Activated CD8-positive, alpha-beta memory T cell treated with anti-CD3 and anti-CD28 coated beads for 48 hours (primary cell): ENCODE measurements at places on chromosomes 13 and 19.

GRCh38 chr13:27310946-27311345, 40.3 kb downstream of the RASL11A start:
- DNase-seq: no peak

- DNase-seq: no peak
Observed at GRCh38 chr13:95243207-95243606, 58.0 kb downstream of the ABCC4 start.

GRCh38 chr13:100546713-100547405, 41.7 kb downstream of the GGACT start:
- DNase-seq: no peak

DNA sequence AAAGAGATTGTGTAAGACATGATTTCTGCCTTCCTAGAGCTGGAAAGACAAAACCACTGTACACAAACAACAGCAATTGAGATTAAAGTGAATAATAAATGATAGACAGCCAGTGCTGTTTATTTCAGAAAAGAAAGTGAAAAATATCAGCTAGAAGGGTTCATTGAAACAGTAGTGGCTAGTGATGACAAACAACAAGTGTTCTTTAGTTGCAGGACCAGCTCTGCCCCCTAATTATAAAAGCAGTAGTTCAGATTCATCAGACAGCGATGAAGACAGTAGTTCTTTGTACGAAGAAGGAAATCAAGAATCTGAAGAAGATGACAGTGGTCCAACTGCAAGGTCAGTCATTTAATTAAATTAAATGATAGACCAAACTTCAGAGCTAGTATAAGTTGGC, 14.8 kb downstream of the GPALPP1 start:
- no peak for DNase-seq

- no peak for DNase-seq
Observed at GRCh38 chr13:111232191-111232590, 88.3 kb upstream of the TEX29 start.

DNA sequence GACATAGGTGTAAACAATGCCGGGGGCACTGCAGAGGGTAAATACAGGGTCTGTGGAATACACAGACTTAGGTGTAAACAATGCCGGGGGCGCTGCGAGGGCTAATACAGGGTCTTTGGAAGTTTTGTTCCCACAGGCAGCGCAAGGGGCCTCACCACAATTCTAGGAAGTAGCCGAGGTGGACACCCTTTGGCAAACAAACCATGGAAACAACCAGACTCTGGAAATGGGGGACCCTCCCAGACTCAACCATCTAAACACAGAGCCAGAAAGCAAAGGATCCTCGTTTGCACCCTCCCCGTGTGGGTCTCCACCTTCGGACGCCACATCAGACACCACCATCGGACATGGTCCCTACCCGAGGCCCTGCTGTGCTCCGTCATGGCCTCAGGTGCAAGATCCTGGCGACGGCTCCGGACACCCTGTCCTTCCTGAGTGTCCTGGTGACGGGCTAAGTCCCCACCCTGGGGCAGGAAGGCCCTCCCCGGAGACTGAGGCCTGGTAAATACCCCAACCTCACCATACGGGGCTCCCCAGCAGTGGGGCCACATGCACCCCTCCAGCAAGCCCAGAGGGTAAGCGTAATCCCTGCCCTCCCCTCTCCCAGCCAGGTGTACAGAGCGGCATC, 16.7 kb upstream of the PLPP2 start:
- no peak for DNase-seq

DNA sequence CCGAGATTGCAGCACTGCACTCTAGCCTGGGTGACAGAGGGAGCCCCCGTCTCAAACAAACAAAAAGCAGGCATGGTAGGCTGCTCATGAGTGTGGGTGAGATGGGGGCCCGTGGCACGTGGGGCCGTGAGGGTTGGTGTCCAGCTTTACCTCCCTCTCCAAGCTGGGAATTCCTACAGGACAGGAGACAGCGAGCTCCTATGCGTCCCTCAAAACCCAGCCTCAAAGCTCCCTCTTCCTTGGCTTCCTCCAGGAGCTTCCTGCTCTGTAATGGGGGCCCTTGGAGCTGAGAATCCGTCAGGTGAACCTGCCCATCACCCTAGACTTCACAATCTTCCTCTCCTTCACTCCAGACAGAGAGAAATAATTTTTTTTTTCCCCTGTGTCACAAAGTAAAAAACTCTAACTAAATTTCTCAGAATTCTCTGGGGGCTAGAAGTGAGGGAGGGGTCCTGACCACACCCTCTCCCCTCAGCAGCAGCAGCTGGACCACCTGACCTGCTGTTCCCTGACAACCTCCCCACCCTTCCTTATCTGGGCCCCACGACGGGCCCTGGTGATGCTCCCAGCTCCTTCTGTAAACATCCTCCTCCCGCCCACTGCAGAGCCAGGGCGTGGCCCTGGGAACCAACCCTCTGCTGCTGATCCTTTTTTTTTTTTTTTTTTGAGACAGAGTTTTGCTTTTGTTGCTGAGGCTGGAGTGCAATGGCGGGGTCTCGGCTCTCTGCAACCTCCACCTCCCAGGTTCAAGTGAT, 22.1 kb upstream of the WDR18 start:
- no peak for DNase-seq
